ENCODE measurements at places on chromosomes 13 and 19.

DNA sequence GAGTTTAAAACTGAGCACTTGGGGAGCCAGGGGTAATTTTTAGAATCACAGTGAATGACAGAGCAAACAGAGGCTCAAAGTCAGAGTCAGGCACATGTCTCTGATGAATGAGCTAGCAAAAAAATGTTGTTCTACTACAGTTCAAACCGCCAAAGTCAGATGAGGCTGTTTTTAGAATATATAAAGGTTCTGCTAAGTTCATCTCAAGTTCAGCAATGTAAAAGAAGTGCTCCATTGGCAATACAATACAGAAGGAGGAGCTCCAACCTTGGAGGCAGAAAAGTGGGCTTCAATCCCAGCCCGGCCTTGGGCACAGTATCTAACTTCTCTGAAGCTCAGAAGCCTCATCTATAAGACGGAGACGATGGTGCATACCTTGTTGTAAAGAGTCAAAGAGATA is 70.1 kb upstream of the IPO5 start:
- DNase-seq = no peak

DNA sequence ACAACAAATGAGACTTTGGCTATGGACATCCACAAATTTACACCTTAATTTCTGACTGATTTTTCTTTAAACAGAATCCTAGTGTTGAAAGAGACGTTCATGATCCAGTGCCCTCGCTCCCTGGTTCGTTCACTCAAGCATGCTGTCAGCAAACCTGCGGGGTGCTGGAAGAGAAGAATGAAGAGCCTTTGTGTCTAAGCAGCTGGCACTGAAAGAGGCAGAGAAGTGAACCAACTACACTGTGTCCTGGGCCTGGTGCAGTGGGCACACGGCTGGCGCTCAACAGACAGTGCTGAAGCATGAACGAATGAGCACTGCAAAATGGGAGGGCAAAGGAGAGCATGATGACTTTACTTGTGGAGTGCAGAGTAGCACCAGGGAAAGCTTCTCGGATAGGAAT is 46.8 kb downstream of the MIPEP start:
- no peak for DNase-seq

GRCh38 chr19:30116984-30117555 is 175.0 kb downstream of the URI1 start:
- DNase-seq = no peak

GRCh38 chr13:20547479-20547908 is 19.5 kb upstream of the IFT88 start:
- DNase-seq = no peak

DNA sequence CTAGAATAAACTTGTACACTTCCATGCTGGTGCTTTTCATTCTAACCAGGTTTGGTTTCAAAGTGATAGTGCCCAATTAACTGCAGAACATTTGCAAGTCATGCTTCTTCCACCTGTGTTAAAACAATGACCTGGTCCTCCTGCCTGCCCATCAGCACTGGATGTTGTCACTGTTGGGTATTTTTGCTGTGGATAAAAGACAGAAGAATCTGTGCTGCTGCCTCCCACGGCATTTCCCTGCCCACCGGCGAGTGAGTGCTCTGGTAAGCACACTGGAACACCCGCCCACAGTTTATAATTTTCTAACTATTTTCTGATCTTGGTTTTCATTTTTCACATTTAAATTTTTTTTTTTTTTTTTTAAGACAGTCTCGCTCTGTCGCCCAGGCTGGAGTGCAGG is 2.3 kb upstream of the AKAP8 start:
- no peak for DNase-seq

DNA sequence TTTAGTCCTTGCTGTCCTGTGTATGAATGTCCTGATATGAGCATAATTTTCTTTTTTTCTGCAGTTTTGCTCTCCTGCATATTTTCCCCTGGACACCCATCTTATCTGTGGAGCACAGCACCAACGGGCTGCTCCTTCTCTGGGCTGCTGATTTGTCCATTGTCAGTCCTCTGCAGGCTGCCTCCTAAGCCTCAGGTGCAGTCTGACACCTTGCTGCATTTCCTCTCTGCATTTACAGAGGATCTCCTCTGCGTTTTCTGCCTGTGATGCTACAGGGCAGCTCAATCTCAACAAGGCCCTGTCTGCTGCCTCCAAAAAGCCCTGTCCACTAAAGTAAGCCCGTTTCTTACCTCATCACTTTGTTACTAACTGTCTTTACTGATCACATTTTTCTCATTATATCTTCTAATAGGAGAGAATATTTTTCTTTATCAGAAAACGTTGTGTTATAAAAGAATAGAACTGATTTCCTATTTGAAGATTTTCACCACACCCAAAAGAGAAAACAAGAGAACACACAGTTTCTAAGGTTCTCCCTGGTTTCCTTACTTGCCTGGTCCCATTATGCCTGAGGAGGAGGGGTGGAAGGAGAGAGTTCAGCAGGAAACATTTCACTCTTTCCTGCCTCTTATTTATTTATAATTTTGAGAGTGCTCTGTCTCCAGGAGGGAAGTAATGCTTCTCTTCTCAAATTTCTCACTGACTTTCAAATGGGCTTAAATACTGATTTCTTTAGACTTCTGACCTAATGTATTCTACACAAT is 65.6 kb upstream of the TDRD3 start:
- no peak for DNase-seq

DNA sequence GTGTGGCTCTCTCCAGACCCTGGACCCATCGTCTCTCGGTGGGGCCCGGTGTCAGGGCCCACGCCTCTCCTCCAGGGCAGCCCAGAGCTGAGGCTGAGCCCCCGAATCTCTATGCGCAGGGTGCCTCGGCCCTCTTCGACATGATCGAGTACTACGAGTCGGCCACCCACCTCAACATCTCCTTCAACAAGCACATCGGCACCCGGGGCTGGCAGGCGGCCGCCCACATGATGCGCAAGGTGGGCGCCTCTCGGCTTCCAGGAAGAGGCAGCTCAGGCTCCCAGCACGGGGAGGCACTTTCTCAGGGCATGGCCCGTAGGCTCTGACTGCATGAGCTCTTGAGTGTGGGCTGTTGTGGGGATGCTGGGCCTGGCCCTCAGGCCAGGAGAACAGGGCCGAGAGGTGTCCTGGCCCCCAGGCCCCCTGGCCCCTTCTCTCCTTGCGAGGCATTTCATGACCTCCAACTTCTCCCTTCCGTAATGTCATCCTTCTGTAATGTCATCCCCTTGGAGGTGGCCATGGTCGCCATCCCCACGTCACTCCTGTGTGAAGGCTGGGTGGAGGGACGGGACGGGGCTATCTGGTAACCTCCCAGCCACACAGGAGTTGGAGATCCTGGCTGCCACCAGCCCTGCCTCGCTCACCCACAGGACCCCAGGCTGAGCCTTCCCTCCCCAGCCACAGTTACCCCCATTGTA is 19.4 kb downstream of the NKPD1 start:
- DNase-seq = no peak

GRCh38 chr19:18053576-18054219 is 33.0 kb downstream of the IL12RB1 start:
- DNase-seq = no peak

GRCh38 chr19:55118401-55118991 is 1.1 kb upstream of the PPP1R12C start:
- DNase-seq = no peak

DNA sequence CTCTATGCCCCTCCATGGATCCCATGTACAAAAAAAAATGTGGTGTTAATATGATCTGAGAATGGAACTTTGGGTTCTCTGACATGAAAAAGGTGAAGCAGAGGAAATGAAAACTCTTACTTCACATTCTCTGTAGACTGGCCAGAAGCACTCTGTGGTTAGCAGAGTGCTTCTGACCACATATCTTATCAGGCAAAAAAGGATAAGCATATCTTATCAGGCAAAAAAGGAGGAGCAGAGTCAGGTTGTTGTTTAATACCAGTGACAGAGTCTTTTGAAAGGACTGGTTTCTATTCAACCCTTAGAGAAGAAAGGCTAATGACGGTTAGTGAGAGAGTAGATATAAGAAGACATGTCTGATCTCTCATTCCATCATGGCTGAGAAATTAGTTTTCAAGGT is 1404.8 kb downstream of the SLITRK1 start:
- DNase-seq = peak; percentile 15

DNA sequence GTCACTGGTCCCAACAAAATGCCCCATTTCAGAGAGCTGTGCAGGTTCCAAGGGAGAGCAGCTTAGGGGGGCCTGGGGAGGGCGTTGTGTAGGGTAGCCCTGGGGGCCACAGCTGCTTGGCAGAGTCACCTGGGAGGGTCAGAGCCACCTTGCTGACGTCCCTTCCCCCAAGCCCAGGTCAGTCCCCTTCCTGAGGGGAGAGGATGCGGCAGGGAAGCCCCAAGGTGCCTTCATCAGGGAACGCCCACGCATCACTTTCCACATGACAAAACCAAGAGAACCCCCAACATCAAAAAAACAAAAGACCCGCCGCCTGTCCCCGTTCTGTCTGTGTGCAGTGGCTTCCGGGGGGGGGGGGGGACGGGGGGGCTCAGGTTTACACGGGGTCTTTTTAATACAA is 5.3 kb upstream of the UQCR11 start:
- no peak for DNase-seq

- DNase-seq = no peak
Observed at GRCh38 chr19:57324992-57325391, 4.7 kb downstream of the ZNF543 start.

DNA sequence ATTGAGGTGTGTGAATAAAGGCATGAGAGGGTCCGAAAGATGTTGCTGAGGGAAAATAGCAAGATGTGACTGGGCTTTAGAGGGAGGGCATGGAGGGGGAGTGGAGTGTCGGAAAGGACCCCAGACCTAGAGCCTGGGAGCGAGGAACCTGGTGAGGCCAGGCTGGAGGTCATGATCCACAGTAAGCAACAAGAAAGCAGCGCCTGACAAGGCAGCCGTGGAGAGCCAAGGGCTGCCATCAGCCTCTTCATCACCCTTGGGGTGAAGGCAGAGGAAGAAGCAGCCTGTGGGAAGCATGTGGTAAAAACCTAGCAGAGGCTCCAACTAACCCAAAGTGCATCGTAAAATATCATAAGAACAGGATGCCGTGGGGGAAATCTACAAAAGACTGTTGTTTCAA is 162.8 kb upstream of the SOX1 start:
- no peak for DNase-seq

- no peak for DNase-seq
Observed at GRCh38 chr13:34349091-34349722, 531.3 kb downstream of the RFC3 start.

GRCh38 chr19:1154731-1155351 is 19.2 kb downstream of the SBNO2 start:
- DNase-seq = no peak

GRCh38 chr13:109684084-109684823 is 102.1 kb downstream of the IRS2 start:
- no peak for DNase-seq

GRCh38 chr19:9130965-9131364 is 4.2 kb upstream of the OR7G3 start:
- DNase-seq = peak; percentile 35

GRCh38 chr13:85742355-85742754 is 56.9 kb downstream of the SLITRK6 start:
- DNase-seq = no peak

- DNase-seq = no peak
Observed at GRCh38 chr19:49069026-49069425, 3.5 kb downstream of the KCNA7 start.

DNA sequence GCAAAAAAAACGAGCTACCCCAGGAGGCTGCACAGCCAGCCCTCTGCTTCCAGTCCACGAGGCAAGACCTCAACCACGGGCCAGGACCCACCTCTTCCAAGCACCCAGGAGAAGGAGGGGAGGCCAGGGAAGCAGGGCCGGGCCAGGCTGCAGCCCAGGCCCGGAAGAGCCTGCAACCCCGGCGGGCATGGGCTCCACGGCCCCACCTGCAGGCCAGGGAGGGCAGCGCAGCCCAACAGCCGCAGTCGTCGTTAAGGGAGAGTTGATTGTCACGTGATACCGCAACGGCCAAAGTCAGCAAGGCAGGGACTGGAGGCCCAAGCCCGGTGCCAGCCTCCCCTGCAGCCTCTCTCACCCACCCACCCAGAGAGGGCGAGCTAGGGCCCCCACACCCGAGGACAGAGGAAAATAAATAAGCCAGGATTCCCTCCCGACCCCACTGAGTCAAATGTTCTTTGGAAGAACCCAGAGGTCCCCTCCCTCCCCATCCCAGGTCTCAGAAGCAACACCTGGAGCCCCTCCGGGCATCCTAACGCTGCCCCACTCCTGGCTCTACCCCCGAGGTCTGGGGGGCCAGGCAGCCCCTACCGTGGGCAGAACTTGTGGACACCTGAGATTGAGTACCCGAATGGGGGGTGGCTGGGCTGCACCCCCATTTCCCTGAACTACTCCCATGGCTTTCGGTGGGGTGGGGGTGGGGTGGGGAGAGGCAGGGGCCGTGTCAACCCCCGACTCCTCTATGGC is 5.2 kb upstream of the REXO1 start:
- peak; percentile 81 for DNase-seq
